ENCODE measurements at places on chromosomes 5 and 9. TPM values are rescaled to one million over a fixed set of nuclear protein-coding genes. Genes with fewer than 3 reads are reported as not detected.

Gene PDLIM4
- 43.3 TPM for total RNA-seq

Gene GADD45G
- not detected for total RNA-seq

Gene OMD
- total RNA-seq, result 0.33 TPM

Gene NEUROG1
- not detected for total RNA-seq

Gene GABRB2
- not detected for total RNA-seq
